ENCODE measurements at places on chromosomes 3 and 15.

- peak; percentile 20 for DNase-seq
Measured at GRCh38 chr15:77475898-77476297, 55.2 kb downstream of the HMG20A start.

GRCh38 chr3:22392859-22393258 is 641.8 kb upstream of the ZNF385D start:
- no peak for DNase-seq

DNA sequence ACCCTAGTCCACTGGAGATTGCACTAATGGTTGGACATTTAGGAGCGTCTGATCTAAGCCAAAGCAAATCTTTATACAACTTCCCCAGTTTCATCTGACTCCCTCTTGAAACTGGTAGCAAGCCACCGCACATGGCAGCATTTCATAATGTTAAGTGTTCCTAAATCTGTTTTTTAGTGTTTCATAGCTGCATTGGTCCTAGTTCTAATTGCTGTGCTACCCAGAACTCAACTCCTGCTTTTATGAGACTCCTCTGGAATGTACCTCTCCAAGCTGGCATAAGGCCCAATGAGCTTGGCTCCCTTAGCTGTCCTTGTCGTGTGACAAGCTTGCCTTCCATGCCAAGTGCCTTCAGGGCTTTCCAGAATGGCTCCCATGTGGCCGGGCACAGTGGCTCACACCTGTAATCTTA is 65.3 kb upstream of the FLNB start:
- DNase-seq = no peak

DNA sequence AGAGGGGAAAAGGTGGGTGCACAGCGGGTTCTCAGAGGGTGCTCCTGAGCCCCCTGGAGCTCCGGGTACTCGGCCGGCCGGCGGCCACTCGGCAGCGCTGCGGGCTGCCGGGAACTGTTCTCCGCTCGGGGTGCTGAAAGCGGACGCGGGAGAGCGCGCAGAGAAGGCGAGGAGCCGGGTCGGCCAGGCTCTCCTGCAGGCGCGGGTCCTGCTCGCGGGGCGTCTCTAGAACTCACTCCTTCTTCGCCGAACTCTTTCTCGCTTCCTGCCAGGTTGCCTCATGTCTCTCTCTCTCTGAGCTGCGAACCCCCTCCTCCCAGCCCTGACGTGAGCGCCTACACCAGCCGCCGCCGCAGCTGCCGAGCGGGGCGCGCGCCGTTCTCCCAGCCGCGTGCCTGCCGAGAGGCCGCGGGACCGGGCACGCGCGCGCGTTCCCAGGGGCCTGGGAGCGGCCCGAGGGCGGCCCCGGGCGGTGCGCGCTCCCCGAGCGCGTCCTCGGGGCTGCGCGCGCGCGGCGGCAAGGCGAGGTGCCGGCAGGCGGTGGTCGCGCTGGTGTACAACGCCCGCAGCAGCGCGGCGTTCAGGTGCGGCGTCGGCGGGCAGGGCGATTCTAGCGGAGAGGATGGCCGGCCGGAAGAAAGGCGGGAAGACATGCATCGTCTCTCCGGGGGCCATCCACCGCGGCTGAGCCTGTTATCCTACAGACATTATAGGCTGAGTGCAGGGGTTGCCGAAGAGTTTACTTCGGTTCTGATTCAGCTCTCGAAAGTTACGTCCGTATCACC is at the start of gene PEX5L:
TSS of gene PEX5L (minus strand) at position 267 of the 785 bp plus-strand sequence. CDS start 338 bp downstream, outside the sequence.
- peak; percentile 90 for DNase-seq

- no peak for DNase-seq
Measured at GRCh38 chr3:84683493-84683892, 275.3 kb upstream of the CADM2 start.
